ENCODE measurements at places on chromosomes 1 and 21.
A peak's percentile ranks its signal among the peaks of the same experiment; 100 is the strongest.

GRCh38 chr1:14925336-14926136 lies 228.0 kb upstream of the TMEM51 start:
- no peak for DNase-seq

DNA sequence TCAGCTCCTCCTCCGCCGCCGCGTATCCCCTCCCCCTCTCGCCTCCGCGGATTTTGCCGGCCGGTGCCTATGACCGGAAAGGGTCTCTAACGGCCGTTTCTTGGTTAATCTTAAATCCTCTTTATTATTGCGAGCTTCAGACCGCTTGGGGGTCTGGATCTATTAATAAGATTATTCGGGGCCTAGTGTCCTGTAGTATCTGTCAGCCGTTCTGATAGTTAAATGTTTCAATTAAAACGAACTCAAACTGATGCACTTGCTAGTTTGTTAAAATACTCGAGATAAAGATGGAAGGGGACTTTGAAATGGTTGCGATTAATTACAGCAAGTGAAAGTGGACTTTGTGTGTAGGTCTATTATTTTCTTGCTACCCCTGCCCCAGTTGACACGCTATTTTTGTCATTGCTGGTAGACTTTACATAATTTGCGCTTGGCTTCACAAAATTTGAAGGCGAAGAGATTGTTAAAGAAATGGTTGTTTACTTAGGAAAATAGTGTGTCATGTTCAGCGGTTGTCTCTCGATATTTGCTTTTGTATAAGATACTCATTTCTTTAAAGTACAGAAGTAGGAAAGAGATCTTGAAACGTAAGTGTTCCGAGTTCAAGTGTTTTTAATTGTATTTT lies 779 bp downstream of the SON start:
- DNase-seq: peak; percentile 81

GRCh38 chr1:8871965-8872399 lies 6.5 kb downstream of the ENO1 start:
- DNase-seq: no peak

DNA sequence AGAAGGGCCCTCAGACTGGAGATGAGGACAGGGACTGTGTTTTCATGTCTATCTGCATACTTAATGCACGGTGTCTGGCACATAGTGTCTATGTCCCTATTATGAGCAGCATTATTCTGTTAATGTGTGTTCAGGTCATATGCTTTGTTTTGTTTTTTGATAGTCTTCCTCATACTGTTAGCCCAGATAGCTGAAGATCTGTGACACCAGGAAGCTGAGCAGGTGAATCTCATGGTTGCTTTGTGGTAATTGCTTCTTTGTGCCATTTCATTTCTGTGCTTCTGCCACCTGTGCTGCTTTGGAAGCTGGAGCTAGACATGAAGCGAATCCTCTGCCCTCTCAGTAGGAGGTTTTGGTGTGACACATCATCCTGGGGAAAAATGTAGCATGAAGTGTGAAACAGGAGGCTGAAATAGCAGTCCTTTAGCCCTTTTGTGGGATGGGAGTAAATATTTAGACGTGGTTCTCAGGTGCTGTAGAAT lies 15.8 kb downstream of the SMAP2 start:
- no peak for DNase-seq

GRCh38 chr1:77405186-77405585 lies 123.4 kb downstream of the AK5 start:
- DNase-seq: no peak

GRCh38 chr21:18771845-18772380 lies 368.3 kb upstream of the TMPRSS15 start:
- no peak for DNase-seq

GRCh38 chr1:211829343-211830054 lies 1.1 kb downstream of the LPGAT1 start:
- DNase-seq: peak; percentile 33

DNA sequence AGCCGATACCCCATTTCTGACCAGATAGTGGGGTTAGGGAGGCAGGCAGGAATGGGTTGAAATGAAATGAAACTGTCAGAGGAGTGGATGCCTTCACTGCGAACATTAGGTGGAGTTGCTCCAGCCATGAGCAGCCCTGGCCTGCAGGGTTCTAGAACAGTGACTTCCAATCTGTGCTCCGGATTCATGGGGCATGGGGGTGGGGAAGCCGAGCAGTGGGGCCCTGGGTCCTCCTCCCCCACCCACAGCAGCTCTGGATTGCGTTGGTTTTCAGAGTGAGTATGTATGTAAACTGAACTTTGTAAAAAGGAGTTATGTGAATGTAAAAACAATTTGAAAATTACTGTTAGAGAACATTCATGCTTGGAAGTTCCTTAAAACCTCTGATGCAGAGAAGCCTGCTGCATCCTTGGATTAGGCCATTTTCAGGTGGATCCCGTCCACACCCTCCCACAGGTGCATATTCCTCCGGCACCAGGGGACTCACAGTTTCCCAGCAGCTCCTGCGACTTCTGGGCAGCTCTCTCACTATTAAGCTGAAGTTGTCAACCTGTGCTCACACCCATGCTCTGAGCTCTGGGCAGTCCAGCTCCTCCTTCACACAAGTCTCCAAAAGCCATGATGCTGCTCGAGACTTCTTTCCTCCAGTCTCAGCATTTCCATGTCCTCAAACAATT lies 54.4 kb upstream of the EDN2 start:
- DNase-seq: peak; percentile 12

DNA sequence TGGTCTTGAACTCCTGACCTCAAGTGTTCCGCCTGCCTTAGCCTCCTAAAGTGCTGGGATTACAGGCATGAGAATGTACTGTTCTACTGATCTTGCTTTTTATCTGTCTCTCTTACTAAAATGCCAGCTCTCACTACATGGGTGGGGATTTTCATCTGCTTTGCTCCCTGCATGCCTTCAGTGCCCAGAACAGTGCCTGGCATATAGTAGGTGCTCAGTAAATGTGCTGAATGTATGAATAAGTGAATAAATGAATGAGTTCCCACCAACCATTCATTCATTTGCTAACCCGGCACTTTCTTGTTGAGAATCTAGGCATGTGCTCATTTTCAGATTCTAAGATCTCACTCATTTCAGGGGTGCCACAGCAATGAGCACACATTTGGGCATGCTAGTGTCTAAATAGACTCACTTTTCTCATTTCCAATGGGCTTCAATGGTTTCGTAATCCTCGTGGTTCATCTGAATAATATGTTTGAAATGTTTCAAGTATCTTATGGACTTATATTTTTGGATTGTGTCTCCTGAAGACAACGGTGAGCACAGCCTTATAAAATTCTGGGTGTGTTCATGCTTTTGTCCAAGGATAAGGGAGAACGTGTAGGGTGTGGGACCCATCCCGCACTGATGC lies 7.6 kb downstream of the DHRS3 start:
- no peak for DNase-seq

DNA sequence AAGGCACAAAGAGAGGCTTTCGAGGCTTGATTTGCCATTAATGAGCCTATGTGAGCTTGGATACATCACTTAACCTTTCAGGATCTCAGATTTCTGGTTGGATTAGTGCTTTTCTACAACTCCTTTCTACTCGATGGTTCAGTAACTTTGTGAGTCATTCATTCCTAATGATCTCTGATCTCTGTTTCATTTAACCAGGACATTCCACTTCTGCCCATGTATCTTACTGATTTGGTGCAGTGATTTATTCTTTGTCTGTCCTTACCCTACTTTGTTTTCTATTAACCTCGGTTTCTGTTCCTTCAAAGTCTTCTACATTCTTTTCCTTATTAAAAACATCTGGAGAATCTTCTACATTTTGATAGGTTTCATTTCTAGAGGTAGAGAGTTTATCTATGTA lies 94.6 kb upstream of the ZBTB18 start:
- DNase-seq: no peak

- no peak for DNase-seq
Observed at GRCh38 chr1:218572050-218572449, 226.9 kb downstream of the TGFB2 start.

DNA sequence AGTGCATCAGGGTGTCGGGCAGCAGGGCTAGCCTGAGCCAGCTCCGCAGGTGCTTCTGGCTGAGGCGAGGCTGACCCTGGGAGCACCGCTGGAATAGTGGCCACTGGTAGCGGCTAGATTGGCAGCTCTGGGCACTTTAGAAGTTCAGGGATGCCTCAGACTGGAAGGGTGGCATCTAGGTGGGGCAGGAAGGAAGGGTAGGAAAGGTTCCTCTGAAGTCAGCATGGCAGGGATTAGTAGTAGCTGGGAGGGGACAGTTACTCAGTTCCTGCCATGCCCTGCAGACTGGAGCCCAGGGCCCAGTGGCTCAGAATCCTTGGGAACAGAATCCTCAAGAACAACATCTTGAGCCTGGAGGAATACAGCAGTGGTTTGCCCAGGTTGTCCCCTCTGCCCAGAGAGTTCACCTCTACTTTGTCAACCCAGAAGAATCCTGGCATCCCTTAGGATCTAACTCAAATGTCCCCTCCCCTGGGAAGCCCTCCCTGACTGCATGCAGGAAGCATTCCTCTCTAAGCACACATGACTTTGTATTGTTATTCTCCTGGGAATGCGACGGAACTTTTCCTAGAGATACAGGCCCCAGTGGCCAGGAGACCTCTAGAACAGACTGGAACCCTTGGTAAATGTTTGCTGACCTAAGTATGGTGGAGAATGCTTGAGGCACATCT lies 39.5 kb upstream of the BCAR3 start:
- DNase-seq: no peak

GRCh38 chr1:207140536-207140935 lies 36.5 kb downstream of the C4BPA start:
- DNase-seq: no peak

GRCh38 chr1:227726924-227727599 lies 8.0 kb downstream of the JMJD4 start:
- DNase-seq: no peak

DNA sequence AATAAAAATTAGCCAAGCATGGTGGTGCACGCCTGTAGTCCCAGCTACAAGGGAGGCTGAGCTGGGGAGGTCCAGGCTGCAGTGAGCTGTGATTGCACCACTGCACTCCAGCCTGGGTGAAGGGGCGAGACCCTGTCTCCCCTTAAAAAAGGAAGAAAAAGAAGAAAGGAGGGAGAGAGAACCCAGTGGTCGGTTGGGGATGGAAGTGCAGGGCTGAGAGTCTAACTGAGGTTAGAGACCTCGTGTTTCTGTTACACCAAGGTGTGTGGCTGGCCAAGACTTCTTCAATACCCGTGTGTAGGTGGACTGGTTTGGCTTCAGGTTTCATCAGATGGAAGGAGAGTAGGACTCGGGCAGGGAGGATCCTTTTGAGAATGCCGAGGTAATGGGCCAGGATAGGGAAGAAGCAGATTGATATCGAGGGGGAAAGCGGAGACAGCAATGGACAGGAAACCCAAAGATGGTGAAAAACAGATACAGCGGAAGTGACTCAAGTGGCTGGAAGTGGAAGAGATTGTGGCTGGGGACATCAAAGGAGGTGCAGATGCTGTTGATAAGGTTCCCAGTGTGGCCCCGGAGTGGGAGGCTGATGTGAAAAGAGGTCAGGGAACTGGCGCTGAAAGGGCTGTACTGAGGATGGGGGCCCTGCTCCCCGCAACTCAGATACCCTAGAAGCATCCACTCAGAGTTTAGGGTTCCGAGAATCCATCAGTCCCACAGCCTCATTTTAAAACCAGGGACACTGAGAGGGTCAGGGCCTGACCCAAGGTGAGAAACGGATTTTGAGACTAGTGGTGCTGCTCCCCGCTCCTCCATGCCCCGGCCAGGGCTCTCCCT lies 681 bp upstream of the UBXN10 start:
- no peak for DNase-seq

GRCh38 chr1:181099152-181100014 lies 10.9 kb downstream of the IER5 start:
- DNase-seq: no peak

- DNase-seq: no peak
Observed at GRCh38 chr1:27878039-27878438, 5.7 kb downstream of the THEMIS2 start.

- no peak for DNase-seq
Observed at GRCh38 chr1:4020449-4020848, 120.4 kb upstream of the C1orf174 start.

DNA sequence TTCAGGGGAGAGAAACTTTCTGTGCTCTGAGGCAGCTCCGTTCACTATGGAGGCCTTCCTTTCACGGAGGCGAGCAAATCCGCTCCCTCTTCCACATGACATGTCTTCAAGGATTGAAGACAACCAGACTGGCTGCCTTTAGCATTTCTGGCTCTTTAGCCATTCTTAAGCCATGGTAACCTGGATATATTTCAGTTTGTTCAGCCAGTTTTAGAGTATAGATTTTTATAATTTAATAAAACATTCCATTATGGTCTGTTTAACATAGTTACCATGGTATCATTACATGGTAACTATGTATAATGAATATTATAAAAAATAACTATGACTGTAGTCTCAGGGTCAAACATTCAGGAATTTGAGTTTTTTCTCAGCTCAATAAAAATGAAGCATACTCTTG lies 54.2 kb upstream of the NFIA start:
- no peak for DNase-seq

- DNase-seq: no peak
Observed at GRCh38 chr1:24322470-24323177, 3.5 kb downstream of the GRHL3 start.

DNA sequence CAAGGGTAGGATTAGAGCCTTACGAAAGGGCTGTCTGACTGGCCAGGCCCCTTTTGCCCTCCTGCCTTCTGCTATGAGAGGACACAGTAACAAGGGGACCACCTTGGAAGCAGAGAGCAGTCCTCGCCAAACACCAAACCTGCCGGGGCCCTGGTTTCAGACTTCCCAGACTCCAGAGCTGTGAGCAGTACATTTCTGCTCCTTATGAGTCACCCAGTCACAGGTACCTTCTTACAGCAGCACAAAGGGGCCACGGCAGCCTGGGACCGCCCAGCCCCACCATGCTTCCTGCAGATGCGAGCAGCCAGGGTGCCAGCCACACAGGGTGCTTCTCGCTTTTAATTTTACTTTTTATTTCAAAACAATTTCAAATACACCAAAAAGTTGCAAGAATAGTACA lies 17.2 kb upstream of the POFUT2 start:
- DNase-seq: no peak

All from heart left ventricle (tissue), 16 donors.